Endothelial cell of umbilical vein (primary cell): ENCODE measurements at places on chromosomes 3 and 15. TPM values are rescaled to one million over a fixed set of nuclear protein-coding genes. Genes with fewer than 3 reads are reported as not detected.
A peak's percentile ranks its signal among the peaks of the same experiment; 100 is the strongest.

- H3K4me1 ChIP-seq = no peaks in the 10 kb centered on the region
- H3K27ac ChIP-seq = no peak overlapping the region
- no peaks in the 10 kb centered on the region for H3K36me3 ChIP-seq
- DNase-seq = no peak
- peaks cover 30% of the 10 kb centered on the region for H3K27me3 ChIP-seq
These were observed 29.8 kb downstream of the DUOX2 start for GRCh38 chr15:45084163-45084562.

DNA sequence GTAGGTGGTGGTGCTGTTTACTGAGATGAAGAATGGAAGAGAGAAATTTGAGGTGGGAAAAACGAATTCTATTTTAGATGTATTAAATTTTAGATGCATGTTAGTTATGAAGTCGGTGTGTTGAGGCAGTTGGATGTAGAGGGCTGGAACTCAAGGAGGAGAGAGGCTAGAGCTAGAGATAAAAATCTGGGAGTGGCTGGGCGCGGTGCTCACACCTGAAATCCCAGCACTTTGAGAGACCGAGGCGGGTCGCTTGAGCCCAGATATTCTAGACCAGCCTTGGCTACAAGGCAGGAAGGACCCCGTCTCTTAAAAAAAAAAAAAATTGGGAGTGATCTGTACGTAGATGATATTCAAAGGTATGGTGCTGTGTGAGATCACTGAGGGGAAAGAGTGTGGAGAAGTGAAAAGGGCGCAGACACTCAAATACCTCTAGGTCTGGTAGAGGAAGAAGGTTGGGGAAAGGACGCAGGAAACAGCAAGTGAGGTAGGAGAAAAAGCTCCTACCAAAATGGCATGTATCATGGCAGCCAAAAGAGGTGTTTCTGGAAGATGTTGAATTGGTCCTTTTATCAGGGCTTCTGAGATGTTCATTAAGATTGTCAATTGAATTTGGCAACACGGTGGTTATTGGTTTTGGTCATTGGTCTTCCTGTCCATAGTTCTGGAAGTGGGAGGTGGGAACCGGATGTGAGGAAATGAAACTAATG is 1.8 kb downstream of the YEATS2 start:
- H3K36me3 ChIP-seq = peaks cover 4% of the 10 kb centered on the region
- H3K27me3 ChIP-seq = no peaks in the 10 kb centered on the region
- peaks cover 15% of the 10 kb centered on the region for H3K4me1 ChIP-seq
- peak overlapping the region; percentile 86 for H3K4me3 ChIP-seq

GRCh38 chr3:38643592-38643991 is 5.9 kb downstream of the SCN5A start:
- H3K27me3 ChIP-seq = no peaks in the 10 kb centered on the region
- no peaks in the 10 kb centered on the region for H3K36me3 ChIP-seq
- no peak overlapping the region for H3K27ac ChIP-seq
- no peak overlapping the region for H3K4me3 ChIP-seq

Gene AGBL1
- total RNA-seq = not detected in 2 replicates

Gene C3orf22
- not detected in 2 replicates for total RNA-seq

- H3K27ac ChIP-seq = no peak overlapping the region
- no peak overlapping the region for H3K4me3 ChIP-seq
- no peaks in the 10 kb centered on the region for H3K27me3 ChIP-seq
- H3K4me1 ChIP-seq = peaks cover 3% of the 10 kb centered on the region
- H3K36me3 ChIP-seq = no peaks in the 10 kb centered on the region
These were observed 10.3 kb upstream of the CDV3 start for GRCh38 chr3:133563186-133563591.

DNA sequence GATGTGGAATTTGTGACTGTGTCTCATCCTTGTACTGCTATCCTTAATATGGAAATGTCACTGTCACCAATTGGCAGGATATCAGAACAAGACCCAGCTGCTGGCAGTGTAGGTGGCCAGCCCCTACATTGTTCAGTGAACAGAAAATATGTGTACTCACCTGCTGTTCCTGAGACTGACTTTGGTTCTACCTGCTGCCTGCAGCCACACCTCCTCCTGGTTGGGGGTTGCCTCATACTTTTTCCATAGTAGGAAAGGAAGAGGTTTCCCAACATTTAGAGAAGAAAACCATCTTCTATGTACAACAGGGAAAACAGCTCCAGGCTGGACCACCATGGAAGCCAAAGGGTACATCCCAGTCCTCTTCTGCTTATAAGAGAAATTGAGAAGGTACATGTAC is 35.9 kb downstream of the SLC12A1 start:
- H3K4me3 ChIP-seq = no peak overlapping the region
- no peaks in the 10 kb centered on the region for H3K4me1 ChIP-seq
- H3K27me3 ChIP-seq = no peaks in the 10 kb centered on the region
- H3K36me3 ChIP-seq = no peaks in the 10 kb centered on the region
- no peak overlapping the region for H3K27ac ChIP-seq

DNA sequence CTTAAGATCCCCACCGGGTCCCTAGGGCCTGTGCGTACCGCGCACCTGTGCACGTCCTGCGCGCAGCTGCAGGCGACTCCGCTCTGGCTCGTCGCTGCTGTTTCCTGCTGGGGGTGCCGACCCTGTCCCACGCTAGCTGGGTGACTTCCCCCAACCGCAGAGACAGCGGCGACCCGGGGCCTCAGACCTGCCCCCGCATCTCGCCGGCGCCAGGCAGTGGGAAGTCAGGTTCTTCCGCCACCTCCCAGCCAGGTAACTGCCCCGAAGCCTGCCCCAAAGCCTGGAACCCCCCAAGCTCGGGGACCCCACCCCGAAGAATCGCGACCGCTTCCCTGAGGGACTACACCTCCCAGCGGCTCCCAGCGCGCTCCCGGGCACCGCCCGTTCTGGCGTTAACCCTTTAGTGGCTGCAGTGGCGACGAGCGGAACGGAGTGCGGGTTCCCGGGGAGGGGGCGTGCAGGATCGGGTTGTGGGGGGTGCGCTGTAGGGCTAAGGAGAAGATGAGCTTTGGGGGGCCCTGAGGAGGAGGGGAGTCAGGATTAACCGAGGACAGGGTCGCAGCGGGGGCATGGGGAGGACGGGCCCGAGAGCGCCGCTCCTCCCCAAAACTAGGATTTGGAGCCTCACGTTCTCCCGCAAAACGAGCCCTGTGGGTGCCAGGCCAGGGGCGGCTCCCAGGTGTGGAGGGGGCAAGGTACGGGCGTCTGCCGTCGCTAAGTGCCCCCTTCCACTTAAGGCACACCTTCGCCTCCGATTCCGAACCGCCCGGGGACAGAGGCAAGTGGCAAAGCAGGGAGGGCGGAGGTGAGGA is 589 bp downstream of the NEIL1 start:
- no peaks in the 10 kb centered on the region for H3K27me3 ChIP-seq
- H3K4me1 ChIP-seq = peaks cover 7% of the 10 kb centered on the region
- peak overlapping the region; percentile 84 for H3K4me3 ChIP-seq
- H3K27ac ChIP-seq = no peak overlapping the region
- DNase-seq = peak; percentile 20

Gene ANKRD34C
- not detected in 2 replicates for total RNA-seq

Gene TM6SF1
- 26.5 and 26.8 TPM in 2 replicates for total RNA-seq

- H3K36me3 ChIP-seq = no peaks in the 10 kb centered on the region
- no peak overlapping the region for H3K4me3 ChIP-seq
- H3K27me3 ChIP-seq = no peaks in the 10 kb centered on the region
- peak; percentile 60 for DNase-seq
These were observed 372.3 kb upstream of the IL12A start for GRCh38 chr3:159616234-159616825.

DNA sequence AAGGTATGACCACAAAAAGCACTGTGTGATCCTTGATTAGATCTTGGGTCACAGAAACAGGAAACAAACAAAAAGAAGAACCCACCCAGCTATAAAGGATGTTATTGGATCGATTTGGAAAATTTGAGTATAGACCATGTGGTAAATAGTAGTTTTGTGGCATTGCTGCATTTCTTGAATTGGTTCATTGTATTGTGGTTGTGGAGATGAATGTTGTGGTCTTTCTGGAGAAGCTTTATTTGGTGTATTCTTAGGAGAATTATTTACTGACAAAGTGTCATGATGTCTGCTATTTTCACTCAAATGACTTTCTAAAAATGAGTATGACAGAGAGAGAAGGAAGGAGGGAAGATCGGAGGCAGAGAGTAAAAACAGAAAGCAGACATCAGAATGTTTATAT is 406.2 kb downstream of the CNTN4 start:
- no peaks in the 10 kb centered on the region for H3K27me3 ChIP-seq
- H3K4me3 ChIP-seq = no peak overlapping the region
- no peaks in the 10 kb centered on the region for H3K36me3 ChIP-seq
- no peak overlapping the region for H3K27ac ChIP-seq
- DNase-seq = no peak

- no peaks in the 10 kb centered on the region for H3K36me3 ChIP-seq
- DNase-seq = no peak
- H3K4me3 ChIP-seq = no peak overlapping the region
- peaks cover 5% of the 10 kb centered on the region for H3K27me3 ChIP-seq
- H3K27ac ChIP-seq = peak overlapping the region; percentile 4
- peaks cover 12% of the 10 kb centered on the region for H3K4me1 ChIP-seq
These were observed 95.2 kb downstream of the SEMA6D start for GRCh38 chr15:47812470-47812999.

GRCh38 chr15:76799760-76800159 is 105.4 kb downstream of the SCAPER start:
- no peak overlapping the region for H3K27ac ChIP-seq
- DNase-seq = no peak
- no peaks in the 10 kb centered on the region for H3K36me3 ChIP-seq
- no peak overlapping the region for H3K4me3 ChIP-seq
- H3K4me1 ChIP-seq = no peaks in the 10 kb centered on the region
- H3K27me3 ChIP-seq = no peaks in the 10 kb centered on the region
